EH (cell line): ENCODE measurements at places on chromosomes 16 and 17.

- peak; percentile 58 for DNase-seq
Observed at GRCh38 chr17:14297161-14297851, 3.6 kb upstream of the HS3ST3B1 start.

DNA sequence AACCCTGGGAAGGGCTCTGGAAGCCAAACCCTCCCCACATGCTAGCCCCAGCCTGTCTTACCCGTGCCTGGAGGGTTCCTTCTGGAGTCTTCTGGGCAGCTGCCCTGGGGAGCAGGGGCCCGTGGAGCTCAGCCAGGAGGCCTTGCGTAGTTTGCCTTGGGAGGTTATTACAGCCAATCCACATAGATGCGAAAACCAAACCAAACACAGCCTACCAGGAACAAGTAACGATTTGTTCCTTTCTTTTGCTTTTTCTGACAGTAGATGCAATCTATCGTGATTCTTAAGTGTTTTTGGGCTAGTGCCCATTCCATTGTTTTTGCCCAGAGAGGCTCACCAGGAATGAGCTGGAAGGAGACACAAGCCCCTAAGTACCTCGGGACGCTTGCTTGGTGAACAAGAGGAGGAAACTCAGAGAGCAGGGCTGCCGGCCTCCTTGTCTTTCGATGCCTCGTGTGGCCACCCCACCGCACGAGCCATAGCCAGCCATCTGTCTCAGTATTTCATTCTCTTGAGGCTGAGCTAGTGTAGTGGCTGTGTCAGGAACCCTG, 102.7 kb upstream of the NOL11 start:
- no peak for DNase-seq

GRCh38 chr17:30550512-30551273, 73.5 kb downstream of the GOSR1 start:
- peak; percentile 34 for DNase-seq

GRCh38 chr16:31700530-31701388, 172.8 kb upstream of the ZNF267 start:
- peak; percentile 45 for DNase-seq
